ENCODE measurements at places on chromosomes 5 and 9. TPM values are rescaled to one million over a fixed set of nuclear protein-coding genes. Genes with fewer than 3 reads are reported as not detected.
A peak's percentile ranks its signal among the peaks of the same experiment; 100 is the strongest.

GRCh38 chr5:143002459-143003327, 232.5 kb downstream of the ARHGAP26 start:
- H3K4me1 ChIP-seq = peaks cover 87% of the 10 kb centered on the region
- H3K27ac ChIP-seq = peak overlapping the region; percentile 99
- peak; percentile 88 for DNase-seq
- peaks cover 13% of the 10 kb centered on the region for H3K36me3 ChIP-seq
- peak overlapping the region; percentile 83 for H3K4me3 ChIP-seq

- no peaks in the 10 kb centered on the region for H3K36me3 ChIP-seq
- no peak for DNase-seq
- H3K4me3 ChIP-seq = no peak overlapping the region
- no peaks in the 10 kb centered on the region for H3K27me3 ChIP-seq
- no peaks in the 10 kb centered on the region for H3K4me1 ChIP-seq
Measured at GRCh38 chr9:13513716-13514444, 234.4 kb upstream of the MPDZ start.

DNA sequence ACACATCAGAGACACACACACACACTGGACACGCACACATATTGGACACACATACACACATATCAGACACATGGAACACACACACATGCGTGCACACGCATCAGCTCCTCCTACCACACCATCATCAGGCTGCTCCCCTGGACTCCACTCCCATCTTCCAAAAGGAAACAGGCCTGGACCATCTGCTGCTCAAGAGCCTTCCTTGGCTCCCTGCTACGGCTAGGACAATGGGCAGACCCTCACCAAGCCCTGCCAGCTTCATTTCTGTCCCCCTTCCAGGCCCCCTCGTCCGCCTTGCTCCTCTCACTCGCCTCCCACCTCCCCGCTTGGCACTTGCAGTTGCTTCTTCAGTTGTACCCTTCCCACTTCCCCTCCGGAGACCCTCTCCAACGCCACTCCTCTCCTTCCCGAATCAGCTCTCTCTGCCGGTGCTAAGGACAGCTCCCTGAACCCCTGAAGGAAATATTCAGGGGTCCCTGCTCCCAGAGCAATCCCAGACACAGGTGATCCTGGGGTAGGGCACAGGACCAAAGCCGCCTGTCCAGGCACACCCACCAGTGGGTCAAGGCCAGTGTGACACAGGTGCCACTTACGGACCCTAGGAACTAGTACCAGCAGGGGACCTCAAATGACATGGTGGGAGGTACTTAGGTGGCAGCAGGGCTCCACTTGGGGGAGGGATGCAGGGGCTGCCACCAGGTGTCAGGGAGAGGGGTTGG, 12.1 kb upstream of the LAMC3 start:
- no peak for DNase-seq
- H3K4me3 ChIP-seq = no peak overlapping the region
- H3K27ac ChIP-seq = no peak overlapping the region
- H3K27me3 ChIP-seq = peaks cover 13% of the 10 kb centered on the region
- H3K4me1 ChIP-seq = no peaks in the 10 kb centered on the region
- H3K36me3 ChIP-seq = no peaks in the 10 kb centered on the region

GRCh38 chr5:168151041-168151440, 140.4 kb upstream of the WWC1 start:
- no peak for DNase-seq
- H3K36me3 ChIP-seq = no peaks in the 10 kb centered on the region
- no peak overlapping the region for H3K4me3 ChIP-seq
- peaks cover 6% of the 10 kb centered on the region for H3K27me3 ChIP-seq
- H3K4me1 ChIP-seq = no peaks in the 10 kb centered on the region
- no peak overlapping the region for H3K27ac ChIP-seq

The GNA14 gene
- 0.45 TPM for total RNA-seq

The CCL27 gene
- not detected for total RNA-seq

The RPS23 gene
- total RNA-seq = 1,150 TPM

Data from natural killer cell treated with Interleukin-12 subunit alpha and Interleukin-12 subunit beta and Interleukin-15 and Interleukin-18, amount 100 ng/mL, for 72 hours (primary cell).